ENCODE measurements at places on chromosomes 16 and 17.

GRCh38 chr17:27577121-27577761 lies 53.7 kb upstream of the LGALS9 start:
- peak; percentile 77 for DNase-seq

DNA sequence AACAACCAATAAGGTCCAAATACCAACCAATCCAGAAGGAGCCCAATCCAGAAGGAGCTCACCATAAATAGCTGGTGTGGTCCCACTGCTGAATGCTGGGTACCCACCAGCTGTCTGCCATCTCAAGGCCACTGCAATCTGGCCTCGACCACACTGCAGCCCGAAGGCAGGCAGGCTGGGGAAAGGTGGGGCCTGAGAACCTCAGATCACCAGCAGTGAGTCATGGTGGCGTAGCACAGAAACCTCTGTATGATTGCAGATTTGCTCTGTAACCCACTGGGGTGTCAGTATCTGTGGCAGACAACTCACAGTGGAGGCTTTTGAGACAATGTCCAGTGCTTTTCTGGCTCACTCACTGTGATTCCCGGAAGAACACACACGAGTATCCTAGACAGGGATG lies 14.7 kb upstream of the CMTR2 start:
- no peak for DNase-seq

- no peak for DNase-seq
Measured at GRCh38 chr17:57814421-57814820, 35.4 kb downstream of the MRPS23 start.

GRCh38 chr16:27722207-27722606 lies 172.3 kb downstream of the KATNIP start:
- no peak for DNase-seq

GRCh38 chr17:42133461-42134041 lies 10.9 kb downstream of the HSPB9 start:
- DNase-seq, result no peak

DNA sequence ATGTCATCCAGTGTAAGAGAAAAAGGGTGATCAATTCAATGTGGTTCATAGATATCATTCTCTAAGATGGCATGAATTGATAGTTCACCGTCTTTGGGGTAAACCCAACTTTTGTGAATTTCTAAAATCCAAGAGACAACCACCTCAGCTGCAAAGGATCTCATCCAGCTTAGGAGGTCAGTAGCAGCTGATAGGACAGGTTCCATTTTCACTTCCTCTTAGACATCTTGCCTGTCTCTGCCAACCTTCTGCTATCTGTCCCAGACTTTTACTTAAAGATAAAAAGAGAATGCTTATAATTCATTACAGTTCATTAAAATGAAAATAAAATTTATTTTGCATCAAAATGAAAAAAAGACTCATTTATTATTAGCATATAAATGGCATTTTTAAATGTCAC lies 468.2 kb downstream of the XYLT1 start:
- no peak for DNase-seq

DNA sequence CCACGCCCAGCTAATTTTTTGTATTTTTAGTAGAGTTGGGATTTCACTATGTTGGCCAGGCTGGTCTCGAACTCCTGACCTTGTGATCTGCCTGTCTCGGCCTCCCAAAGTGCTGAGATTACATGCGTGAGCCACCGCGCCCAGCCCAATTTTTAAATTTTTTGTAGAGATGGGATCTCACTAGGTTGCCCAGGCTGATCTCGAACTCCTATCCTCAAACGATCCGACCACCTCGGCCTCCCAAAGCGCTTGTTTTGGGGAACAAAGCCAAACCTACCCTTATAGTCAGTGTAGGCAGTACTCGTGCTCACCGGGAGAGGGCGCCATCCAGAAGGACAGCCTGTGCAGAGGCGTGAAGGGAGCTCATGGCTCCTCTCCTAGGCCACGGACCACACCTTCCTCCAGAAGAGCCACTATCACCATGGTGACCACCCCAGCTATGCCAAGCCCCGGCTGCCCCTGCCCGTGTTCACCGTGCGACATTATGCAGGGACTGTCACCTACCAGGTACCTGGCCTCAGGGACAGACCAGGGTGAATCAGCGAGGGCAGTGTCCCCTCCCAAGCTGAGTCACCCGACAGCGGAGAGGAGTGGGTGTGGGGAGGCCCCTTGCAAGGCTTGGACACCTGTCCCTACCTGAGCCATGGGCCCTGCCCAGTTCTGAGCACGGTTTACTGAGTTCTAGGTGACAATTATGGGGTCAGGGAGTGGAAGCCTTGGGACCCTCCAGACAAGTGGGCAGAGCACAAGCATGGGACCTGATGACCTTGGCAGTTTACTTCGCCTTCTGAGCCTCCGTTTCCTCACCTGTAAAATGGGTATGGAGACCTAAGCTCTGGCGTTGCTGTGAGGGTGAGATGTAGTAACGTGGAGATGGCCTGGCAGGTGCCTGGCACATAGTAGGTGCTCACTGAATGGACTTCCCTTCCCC lies 13.7 kb downstream of the MYO15B start:
- peak; percentile 62 for DNase-seq

GRCh38 chr16:76816475-76816874 lies 374.5 kb upstream of the MON1B start:
- no peak for DNase-seq

GRCh38 chr17:10290041-10290440 lies 82.8 kb downstream of the MYH13 start:
- DNase-seq, result peak; percentile 36

- no peak for DNase-seq
Measured at GRCh38 chr16:57797526-57798266, 4.6 kb downstream of the KIFC3 start.

DNA sequence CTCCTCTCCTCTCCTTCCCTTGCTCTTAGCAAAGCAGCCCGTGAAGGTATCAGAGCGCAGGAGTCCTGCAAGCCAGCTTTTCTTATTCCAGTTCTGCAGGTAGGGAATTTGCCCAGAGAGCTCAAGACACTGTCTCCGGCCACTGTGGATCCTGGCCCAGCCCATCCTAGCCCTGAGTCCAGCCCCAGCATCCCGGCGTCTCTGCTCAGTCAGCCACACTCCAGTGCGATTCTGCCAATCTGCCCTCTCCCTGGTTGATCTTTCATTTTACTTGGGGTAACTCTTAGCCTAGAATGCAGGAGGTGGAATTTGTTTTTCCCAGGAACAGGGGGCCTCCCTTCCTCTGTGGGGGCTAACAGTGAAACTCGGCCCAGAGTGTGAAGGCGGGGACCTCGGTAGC lies 176.9 kb upstream of the GSE1 start:
- no peak for DNase-seq

DNA sequence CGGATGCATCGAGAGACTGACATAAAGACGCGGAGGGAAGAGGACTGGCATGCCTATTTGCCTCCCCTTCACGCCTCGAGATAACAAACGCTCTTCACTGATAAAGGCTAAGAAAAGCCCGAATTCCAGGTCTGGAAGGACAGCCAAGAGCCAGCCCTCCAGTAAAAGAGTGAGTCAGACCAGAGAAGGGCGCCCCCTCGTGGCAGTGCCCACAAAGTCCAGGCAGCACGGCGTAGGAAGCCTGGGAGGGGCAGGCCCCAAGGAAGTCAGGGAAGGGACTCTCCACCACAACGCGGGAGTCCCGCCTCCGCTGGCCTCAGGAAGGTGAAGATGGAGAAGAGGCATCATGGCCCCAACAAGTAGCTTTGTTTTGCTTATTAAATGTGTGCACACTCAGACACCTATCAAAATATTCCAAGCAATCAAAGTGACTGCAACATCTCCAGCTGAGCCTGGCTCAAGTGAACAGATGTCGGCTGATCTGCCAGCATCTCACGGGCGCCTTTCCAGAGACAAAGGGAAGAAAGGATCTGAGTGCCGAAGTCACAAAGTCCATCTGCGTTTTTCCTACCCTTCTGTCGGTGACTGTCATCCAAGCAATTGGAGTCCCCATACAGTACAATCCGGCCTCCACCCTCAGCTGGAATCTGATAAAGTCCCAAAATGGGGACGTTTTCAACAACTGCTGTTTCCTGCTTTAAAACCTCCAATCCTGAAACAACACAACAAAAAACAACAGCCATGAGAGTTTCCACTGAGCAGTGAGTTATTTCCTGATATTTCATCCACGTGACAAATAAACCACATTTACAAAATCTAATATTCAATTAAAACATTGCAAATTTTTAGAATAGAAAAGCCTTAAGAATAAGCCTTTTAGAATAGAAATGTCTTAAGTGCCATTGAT lies 20.4 kb upstream of the SLC38A8 start:
- peak; percentile 48 for DNase-seq

GRCh38 chr17:77214328-77214727 lies 73.6 kb downstream of the SEC14L1 start:
- no peak for DNase-seq

DNA sequence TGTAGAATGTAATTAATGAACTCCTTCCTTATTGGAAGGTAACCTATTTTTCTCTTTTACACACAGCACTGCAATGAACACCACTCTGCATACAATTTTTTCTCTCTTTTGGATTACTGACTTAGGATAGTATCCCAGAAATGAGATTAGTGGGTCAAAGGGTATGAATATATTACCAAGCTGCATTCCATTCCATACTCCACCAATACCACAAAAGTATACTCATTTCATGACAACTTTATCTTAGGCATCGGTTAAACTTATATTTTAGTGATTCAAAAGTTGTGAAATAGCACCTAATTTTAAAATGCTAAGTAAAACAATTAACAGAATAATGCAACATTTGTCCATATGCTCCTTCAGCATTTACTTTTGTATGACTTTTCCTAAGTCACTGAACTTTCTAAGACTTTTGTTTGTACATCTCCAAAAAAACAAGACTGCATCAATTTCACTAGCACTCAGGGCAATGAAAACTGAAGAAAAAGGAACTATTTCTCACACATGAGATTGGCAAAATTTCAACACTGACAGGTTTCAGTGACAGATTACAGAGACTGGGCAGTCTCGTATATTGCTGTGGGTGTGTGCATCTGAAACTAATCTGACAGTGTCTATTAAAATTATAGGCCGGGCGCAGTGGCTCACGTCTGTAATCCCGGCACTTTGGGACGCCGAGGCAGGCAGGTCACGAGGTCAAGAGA lies 32.1 kb downstream of the HELZ start:
- DNase-seq, result no peak

DNA sequence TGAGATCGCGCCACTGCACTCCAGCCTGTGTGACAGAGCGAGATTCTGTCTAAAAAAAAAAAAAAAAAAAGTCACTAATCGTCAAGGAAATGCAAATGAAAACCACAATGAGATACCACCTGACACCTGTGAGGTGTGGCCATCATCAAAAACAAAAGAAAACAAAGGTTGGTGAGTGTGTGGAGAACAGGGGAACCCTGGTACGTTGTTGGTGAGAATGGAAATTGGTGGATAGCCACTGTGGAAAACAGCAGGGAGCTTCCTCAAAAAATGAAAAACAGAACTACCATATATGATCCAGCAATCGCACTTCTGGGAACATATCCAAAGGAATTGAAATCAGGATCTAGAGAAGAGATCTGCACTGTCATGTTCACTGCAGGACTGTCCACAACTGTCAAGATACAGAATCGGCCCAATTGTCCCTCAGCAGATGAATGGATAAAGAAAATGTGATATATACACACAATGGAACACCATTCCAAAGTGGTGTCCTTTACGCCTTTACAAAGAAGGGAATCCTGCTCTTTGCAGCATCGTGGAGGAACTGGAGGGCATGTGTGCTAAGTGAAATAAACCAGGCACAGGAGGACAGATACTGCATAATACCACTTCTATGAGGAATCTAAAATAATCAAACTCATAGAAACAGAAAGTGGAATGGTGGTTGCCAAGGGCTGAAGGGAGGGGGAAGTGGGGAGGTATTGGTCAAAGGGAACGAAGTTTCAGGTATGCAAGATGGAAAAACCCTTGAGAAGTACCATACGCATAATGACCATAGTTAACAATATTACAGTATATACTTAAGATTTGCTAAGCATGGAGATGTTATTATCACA lies 63.5 kb upstream of the PLCG2 start:
- DNase-seq, result no peak

GRCh38 chr17:64282753-64283080 lies 19.7 kb upstream of the TEX2 start:
- no peak for DNase-seq

GRCh38 chr16:396199-396598 lies 800 bp upstream of the NME4 start:
- no peak for DNase-seq

DNA sequence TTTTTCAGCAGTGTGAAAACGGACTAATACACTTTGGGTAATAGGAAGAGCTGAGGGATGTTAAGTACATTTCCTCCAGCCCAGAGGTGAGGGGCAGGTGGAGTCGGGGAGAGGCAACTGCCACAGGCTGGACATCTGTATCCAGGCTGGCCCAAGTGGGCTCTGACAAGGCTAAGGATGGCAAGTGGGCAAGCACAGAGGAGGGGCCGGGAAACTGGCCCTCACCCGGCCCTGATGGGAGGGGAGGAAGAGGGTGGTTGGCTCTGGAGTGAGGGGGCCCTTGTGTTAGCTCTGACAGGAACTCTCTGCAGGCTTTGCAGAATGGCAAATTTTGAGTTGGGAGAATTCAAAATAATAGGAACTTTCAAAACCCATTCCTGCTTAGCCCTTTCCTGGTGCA lies 251.0 kb upstream of the TNRC6C start:
- no peak for DNase-seq

- DNase-seq, result no peak
Measured at GRCh38 chr16:23074423-23074822, 74.8 kb downstream of the USP31 start.

DNA sequence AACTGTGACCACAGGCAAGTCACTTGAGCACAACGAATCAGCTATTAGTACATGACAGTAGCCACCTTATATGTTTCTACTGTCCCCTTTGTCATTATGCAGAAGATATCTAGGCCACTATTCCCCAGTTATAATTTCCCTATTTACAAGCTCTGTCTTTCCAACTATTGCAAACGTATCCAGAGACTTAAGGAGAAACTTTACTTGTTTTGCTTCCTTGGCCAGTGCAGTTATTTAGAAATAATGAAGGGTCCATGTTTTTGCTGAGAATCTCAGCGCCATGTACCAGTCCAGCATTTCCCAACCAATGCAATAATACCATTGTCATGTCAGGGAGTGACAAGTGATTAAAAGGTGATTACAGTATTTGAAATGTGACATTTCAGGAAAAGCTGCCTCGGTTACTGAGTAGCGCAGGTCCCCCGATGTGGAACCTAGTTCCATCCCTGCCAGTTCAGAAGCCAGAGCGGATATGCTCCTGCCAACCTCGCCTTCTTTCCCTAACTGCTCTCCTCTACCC lies 743 bp downstream of the ZNF624 start:
- DNase-seq, result no peak

GRCh38 chr16:31868691-31869167 lies 4.9 kb upstream of the ZNF267 start:
- DNase-seq, result peak; percentile 62

GRCh38 chr17:47620503-47621245 lies 29.0 kb upstream of the KPNB1 start:
- no peak for DNase-seq
